ENCODE measurements at places on chromosomes 16 and 17. TPM values are rescaled to one million over a fixed set of nuclear protein-coding genes. Genes with fewer than 3 reads are reported as not detected.

- DNase-seq = no peak
These were observed 61.8 kb downstream of the EMP2 start for GRCh38 chr16:10518479-10519041.

DNA sequence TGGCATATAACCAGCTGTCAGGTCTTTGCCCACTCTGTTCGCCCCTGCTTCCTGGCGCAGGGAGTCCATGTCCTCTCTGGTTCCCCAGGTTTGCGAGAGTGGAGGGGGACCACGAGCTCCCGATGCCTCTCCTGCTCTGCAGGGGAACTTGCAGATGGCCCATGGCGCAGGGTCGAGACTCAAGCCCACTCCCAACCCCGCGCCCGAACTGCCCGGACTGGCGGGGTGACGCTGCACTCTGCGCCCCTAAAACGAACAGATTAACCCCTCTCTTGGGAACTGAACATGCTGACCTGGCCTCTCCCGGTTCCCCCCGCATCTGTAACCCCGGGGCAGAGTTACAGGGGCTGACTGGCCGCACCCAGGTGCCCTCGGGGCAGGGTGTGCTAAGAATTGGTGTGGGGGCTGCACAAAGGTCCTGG, 681 bp upstream of the PLA2G15 start:
- DNase-seq = peak; percentile 54

Gene RNF222
- total RNA-seq = not detected

- DNase-seq = no peak
These were observed 26.9 kb downstream of the NSMCE1 start for GRCh38 chr16:27241658-27242057.

GRCh38 chr16:12016291-12016947, 39.9 kb downstream of the SNX29 start:
- DNase-seq = no peak

Gene NMRAL1
- 31.7 TPM for total RNA-seq

GRCh38 chr16:79638386-79638785, 37.8 kb upstream of the MAF start:
- DNase-seq = no peak

- no peak for DNase-seq
These were observed 6.7 kb upstream of the ALDH3A2 start for GRCh38 chr17:19641687-19642372.

DNA sequence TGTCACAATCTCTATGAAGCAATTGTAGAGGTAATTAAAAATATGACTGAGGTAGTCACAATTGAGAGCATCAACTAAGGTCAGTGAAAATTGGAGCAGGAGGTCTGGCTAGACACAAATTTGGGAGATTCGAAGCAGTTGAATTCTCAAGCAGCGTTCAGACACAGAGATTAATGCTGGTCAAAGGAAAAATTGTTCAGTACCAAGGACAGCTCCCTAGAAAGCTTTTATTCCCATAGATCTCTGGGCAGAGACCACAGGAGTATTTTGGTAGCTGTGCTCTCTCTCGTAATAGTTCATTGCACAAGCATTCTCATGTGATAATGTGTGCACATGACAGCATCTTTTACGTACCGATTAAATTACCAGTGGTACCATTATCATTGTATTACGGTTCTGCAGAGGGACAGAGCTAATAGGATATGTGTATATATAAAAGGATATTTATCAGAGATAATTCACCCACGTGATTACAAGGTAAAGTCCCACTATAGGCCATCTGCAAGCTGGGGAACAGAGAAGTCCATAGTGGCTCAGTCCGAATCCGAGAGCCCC, 387.5 kb upstream of the HSBP1 start:
- DNase-seq = no peak

- DNase-seq = no peak
These were observed 139.8 kb upstream of the GSE1 start for GRCh38 chr16:85473323-85473722.

DNA sequence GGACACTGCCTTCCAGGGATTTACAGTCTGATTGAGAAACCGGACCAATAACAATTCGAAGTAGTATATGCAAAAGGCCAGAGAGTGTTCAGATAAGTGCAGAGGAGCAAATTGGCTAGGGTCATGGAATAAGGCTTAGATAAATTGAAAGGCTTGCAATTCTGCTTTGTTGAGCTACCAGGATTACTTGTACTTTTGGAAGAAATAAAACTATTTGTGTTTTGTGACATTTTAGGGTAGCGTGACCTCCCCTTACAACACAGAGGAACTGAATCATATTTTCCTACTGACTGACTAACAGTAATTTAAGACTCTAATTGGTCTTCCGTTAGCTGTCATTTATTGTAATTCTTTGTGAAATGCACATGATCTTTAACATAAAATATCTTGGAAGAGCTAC, 104.7 kb downstream of the PITPNC1 start:
- no peak for DNase-seq

Gene CDYL2
- 3.2 TPM for total RNA-seq

GRCh38 chr16:2689968-2690801, 7.9 kb downstream of the KCTD5 start:
- DNase-seq = peak; percentile 42

- DNase-seq = no peak
These were observed 59.2 kb downstream of the TEX14 start for GRCh38 chr17:58632324-58633314.

Data from right cardiac atrium (tissue), 5 donors.